Urinary bladder (tissue), 4 donors: ENCODE measurements at places on chromosomes 7 and 10. TPM values are rescaled to one million over a fixed set of nuclear protein-coding genes. Genes with fewer than 3 reads are reported as not detected.

DNA sequence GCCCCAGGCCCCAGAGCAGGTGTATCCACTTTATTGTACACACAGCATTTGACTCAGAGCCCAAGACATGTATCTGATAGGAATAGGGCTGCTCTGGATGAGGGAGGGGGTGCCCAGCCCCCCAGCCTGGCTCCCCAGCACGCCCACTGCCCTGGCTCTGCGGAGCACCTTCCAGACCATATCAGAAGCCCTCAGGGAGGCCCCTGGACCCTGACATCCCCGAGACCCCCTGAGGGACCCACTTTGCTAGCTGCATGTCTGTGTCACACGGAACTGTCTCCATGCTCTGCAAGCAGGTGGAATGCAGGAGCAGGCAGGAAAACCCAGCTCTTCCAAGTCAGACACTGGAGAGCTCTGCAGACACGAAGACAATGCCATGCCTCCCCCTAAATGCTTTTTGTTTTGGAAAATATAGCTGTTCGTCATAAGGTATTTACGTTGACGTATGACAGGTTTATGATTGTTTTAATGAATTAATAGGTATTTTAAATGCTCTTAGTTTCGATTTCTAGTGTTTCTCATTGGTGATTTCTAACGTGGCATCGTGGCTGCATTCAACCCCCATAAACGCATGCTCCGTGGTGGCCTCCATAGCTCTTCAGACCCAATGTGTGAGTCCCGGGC, 92.8 kb upstream of the INSIG1 start:
- no peak for DNase-seq

DNA sequence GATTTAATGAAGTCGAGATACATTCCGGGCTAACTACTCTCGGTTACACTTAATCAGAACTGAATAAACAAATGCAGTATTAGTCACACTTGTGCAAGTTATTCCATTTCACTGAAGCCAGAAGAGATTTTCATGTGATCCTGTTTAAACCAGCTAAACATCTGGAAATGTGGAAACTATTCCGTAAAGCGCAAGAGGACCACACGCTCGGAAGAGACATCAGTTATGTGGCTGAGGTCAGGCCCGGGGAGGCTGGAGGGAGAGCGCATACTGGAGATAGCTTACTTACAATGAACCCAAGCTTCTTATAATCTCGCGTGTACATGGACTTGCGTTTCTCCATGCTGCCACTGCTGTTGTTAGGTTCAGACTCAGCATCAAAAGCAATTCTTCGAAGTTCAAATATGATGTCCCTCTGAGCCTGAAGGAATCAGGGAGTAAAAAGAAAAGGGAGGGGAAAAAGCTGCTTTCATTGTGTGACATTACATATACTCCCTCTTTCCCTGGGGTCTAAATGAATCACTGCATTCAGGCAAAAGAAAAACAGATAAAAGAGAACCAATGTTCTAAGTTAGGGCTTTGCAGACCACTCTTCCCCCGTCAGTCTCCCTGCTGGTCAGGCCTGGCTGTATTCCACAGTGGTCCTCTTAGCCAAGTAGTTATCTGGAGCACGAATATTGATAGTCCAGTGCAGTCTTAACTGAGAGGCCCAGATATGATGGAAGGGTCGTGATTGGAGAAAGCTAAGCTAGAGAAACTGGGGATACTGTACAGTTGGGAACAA, 237.4 kb downstream of the ELMO1 start:
- DNase-seq, result no peak

DNA sequence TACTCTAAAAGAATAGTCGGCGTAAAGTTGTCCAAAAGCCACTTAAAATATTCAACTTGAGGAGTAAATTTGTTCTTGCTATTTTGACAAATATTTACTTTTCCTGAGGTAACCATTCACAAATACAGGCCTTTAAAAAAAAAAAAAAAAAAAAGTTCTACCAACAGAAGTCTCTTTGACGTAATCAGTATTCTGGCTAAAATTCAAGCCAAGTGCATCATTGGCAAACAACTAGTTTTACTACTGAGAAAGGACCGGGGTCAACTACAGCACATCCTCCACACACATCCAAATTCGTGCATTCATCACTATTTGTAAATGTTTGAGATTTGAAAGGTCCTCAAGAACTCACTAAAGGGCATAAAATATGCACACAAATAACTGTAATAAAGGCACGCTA, 2.0 kb downstream of the OAT start:
- no peak for DNase-seq

DNA sequence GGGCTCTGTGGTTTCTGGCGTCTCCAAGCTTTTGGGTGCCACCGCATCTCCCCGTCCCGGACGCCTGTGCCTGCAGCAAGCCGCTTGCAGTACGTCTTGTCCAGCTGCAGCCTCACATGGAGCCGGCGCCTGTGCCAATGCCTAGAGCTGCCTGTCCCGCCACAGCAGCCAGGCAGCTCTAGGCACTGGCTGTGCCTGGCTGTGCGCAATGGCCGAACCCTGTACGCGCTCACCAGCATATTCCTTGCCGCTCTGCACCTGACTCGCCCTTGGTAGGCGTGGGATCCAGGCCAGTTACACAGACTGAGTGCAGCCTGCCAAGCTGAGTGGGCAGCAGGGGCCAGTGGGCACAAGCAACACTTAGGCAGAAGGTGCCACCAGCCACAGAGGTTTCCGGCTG, 381.2 kb upstream of the SORCS1 start:
- no peak for DNase-seq

GRCh38 chr10:80081026-80081425, 2.6 kb downstream of the TMEM254 start:
- no peak for DNase-seq

DNA sequence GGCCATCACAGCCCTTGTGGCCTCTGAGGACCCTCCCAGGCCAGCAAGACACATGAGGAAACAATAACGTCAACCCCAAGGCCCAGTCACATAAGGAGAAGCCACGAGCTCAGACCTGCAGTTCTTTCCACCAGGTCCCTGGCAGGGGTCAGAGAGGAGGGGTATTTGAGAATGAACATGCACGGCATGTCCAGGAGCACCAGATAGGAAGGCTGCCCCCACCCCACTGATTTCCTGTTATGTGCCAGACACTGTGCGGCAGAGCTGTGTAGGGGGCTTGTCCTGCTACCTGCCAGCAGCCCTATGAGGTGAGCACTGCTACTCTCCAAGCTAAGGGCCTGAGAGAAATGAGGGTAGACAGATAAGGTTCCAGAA, 40.7 kb upstream of the ZMIZ1 start:
- no peak for DNase-seq

GRCh38 chr7:36281945-36282717, 107.5 kb upstream of the ANLN start:
- no peak for DNase-seq

DNA sequence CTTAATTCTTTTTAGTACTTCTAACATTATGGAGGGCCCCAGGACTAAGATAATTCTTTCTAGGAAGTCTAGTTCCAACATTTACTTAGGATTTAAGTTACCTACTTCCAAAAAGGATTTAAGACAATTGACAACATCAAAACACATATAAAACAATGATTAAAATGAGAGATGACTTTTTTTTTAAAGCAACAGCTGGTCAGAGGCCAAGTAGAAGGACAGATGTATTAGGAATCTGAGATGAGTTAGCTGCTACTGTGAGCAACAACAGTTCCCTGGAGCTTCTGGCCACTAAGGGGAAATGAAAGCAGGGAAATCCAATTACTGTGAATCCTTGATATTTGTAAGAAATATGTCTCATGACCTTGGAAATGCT, 222.3 kb downstream of the PHTF2 start:
- no peak for DNase-seq

- no peak for DNase-seq
Observed at GRCh38 chr10:61878740-61879068, 22.8 kb upstream of the ARID5B start.

Gene TAS2R3
- total RNA-seq, result 7.5 TPM

Gene BTBD16
- total RNA-seq, result 2.6 TPM

Gene METTL2B
- 32.5 TPM for total RNA-seq

Gene LIPJ
- 0.26 TPM for total RNA-seq

Gene FBXL13
- 8.1 TPM for total RNA-seq

Gene RELN
- total RNA-seq, result 26.3 TPM

Gene DNA2
- total RNA-seq, result 16.8 TPM
